Stimulated activated effector memory CD8-positive, alpha-beta T cell treated with anti-CD3 and anti-CD28 coated beads, Interleukin-12 subunit alpha, Interleukin-12 subunit beta, amount 100 ng/mL, for 72 hours (primary cell): ENCODE measurements at places on chromosomes 12 and 14.

- DNase-seq, result no peak
Observed at GRCh38 chr12:32303174-32303549, 96.2 kb upstream of the FGD4 start.

- DNase-seq, result no peak
Observed at GRCh38 chr12:94133964-94134795, 14.2 kb upstream of the PLXNC1 start.

DNA sequence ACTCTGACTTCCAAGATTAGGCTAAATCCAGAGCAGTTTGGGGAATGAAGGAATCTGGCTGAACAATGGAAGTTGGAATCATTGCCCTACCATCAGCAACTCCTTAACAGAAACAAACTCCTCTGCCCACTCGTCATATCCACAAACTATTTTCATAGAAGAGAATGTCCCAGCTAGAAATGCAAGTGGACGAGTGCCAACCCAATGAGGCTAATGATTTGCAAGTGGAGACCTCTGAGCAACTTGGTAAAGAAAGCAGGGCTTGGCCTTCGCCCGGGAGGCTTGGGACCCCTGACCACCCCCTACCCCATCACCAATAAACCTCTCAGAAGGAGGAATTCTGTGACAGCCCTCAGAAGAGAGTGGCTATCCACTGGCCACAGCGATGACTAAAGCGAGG lies 40.0 kb upstream of the DDX11 start:
- DNase-seq, result no peak

DNA sequence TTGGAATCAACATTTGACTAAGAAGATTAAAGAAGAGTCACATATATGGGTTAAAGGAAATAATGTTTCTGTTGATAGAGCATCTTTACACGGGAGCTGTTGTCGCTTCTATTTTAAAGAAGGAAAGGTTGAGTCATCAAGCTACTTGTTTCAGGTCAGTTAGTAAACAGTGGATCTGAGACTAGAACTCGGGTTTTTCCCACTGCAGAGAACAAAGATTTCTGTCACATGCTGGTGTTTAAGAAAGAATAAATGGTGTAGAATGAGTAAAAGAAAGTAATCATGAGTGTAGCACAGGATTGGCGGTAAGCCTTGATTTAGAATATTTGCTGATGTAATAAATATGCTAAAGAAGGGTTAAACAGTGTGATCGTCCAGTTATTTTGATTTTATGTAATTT lies 455.5 kb downstream of the AEBP2 start:
- no peak for DNase-seq

- no peak for DNase-seq
Observed at GRCh38 chr12:47896633-47897032, 8.2 kb downstream of the VDR start.

DNA sequence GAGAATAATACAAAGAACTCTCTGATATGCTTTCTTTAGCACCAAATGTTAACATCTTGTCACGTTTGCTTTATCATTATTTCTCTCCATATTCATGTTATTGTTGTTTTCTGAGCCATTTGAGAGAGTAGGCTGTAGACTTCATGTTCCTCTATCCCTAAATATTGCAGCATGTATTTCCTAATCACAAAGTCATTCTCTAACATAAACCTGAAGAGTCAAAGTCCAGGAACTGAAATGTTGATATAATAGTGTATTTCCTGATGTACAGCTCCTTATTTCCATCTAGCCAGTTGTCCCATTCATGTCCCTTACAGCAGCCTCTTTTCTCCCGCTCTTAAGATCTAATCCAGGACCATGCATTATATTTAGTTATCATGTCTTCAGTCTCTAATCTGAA lies 72.8 kb downstream of the SPATS2 start:
- no peak for DNase-seq

DNA sequence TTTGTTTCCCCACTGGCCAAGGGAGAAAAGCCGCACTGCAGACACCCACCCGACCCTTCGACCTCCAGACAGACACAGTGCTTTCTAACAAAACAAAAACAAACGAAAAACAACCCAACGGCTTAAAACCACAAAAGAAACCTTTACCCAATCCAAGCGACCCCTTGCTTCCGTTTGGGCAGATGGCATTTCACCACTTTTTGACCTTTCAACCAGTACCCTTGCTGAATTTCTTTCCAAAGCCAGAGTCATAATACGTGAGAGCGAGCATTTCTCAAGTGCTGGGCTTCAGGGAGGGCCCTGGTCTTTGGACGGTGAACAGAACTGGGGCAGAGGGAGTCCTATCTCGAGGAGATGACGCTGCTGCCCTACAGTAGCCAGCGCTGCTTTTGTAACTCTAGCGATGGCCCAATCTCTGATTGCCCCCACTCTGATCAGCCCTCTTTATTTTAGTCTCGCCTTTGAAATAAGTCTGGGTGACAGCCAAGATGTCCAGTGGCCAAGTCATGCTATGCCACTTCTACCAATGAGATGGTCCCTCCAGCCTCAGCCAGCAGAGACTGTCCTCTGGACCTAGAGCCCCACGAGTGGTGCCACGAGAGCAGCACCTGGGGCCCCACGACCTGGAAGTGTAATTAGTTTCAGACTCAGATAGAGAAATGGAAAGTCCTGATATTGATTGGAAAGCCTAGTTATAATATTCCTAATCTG lies 21.9 kb upstream of the ADIPOR2 start:
- no peak for DNase-seq

GRCh38 chr14:87158283-87158682 lies 834.7 kb downstream of the GALC start:
- DNase-seq, result no peak

DNA sequence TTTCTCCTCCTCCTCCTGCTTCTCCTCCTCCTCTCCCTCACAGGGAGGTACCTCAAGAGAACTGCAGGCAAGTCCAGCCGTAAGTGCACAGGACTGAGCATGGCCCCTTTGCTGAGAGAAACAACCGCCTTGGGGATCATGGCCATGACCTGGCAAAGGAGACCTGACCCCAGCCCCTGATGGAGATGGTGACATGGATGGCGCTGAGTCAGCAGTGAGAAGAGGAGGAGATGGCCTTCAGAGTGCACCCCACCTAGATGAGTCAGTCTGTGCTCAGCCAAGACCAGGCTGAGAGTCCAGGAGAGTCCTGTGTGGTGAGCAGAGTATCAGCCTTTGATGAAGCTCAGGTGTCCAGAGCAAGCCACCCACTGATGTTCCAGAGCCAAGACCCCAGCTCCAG lies 36.4 kb downstream of the MEG3 start:
- no peak for DNase-seq

- peak; percentile 14 for DNase-seq
Observed at GRCh38 chr14:22598896-22599244, 770 bp downstream of the ABHD4 start.

DNA sequence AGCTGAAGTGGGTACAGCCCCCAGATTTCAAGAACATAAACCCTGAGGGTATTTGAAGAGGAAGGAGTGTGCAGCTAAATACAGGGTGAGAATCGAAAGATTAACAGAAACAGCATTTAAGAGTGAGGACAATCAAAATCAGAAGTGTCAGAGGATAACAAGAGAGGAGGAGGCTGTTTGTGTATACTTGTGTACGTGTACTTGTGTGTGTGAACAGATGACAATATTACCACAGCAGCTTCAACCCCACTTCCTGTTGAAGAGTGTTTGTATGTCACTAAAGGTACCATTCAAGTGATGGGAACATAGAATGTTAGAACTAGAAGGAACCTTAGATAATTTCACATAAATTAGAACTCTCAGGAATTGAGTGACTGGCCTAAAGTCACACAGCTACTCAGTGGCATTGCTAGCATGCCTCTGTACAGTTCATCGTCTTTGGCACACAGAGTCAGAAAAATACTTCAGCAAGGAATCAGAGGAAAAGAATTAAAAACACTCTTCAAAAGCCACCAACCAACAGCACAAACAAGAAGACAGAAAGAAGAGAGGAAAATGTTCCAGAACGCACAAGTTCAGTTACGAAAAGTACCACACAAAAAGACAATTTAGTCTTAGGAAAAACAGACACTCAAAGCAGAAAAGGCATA lies 164.3 kb upstream of the BCL2L14 start:
- DNase-seq, result no peak

DNA sequence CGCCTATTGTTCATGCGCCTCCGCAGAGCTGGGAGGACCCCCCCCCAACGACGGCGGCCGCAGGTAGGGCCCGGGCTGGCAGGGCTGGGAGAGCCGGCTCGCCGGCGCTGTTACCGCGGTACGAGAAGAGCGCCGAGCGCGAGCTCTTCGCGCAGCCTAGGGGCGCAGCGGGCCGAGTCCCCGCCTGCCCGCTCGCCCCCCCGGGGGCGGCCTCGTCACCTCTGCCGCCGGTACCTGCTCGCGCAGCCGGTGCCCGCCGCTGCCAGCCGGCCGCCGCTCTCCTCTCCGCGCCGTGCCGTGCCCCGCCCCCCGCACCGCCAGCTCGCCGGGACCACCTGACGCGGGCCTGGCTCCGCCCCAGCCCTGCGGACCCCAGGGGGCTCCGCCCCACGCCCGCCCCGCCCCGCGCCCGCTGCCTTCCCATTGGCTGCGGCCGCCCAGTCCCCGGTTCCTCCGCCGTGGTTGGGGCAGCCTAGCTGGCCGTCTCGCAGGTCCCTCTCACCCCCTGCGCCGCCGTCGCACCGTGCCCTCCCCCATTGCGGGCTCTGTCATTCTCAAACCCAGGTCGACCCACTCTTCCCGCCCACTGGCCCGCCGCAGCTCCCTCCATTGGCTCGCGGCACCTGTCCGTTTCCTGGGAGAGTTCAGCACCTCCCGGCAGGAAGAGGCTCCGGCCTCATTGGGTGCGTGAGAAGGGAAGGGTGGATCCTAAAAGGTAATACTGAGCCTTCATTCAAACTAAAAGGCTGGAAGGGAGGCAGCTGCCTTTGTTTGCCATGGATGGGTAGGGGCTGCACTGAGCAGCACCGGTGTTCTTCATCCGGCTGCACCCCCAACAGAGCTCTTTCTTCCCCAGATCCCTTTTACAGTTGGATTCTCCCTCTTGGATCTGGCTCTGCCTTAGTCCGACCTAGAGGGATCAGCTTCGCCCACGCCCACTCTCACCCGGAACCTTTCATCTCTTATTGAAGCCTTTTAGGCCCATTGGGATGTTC lies at the start of gene MAP3K9:
Gene MAP3K9, minus strand, starts transcription at position 289 of the 995 bp plus-strand sequence. CDS start 342 bp downstream, outside the sequence.
- peak; percentile 70 for DNase-seq

- DNase-seq, result no peak
Observed at GRCh38 chr12:116058574-116058973, 218.9 kb downstream of the MED13L start.

DNA sequence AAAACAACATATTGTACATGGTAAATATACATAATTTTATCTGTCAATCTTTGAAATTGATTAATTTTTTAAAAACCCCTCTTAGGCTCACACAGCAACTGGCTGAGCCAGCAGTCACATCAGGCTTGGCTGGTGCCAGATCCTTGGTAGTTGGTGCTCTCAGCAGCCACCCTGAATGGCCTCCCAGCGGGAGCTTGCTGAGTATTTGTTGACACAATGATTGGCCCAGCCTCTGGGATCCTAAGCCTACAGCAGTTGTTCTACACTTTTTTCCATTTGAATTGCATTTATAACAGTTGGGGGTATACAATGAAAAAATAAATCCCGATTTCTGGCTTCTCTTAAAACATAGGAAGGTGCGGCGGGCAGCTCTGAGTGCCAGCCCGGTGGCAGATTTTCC lies 11.1 kb downstream of the PRKAB1 start:
- DNase-seq, result no peak

GRCh38 chr12:39538679-39539104 lies 80.9 kb downstream of the ABCD2 start:
- DNase-seq, result no peak
